ENCODE measurements at places on chromosomes 1 and 21.

DNA sequence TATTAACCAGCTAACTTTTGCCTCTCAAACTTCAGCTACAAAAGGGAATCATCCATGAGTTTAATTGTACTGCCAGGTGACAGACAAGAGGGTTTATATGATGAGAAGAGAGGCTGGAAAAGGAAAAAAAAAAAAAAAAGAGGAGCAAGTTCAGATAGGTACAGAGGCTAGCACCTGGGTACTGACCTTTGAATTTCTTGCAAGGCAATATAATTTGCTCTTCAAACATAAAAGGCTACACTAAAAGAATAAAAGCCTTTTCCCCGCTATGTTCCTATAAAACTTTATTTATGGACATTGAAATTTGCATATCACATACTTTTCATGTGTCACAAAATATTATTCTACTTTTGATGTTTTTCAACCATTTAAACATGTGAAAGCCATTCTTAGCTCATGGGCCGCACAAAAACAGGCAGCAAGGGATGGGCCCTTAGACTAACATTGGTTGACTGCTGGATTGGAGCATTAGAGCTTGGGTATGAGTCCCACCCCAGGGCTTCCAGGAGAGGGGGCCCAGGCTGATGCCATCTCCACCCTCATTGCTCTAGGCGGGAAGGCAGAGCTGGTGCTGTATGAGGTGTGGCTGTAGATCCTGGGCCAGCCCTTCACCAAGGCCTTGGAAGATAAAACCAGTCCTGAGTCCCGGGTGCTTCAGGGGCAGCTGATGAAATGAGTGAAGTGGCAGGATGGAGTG lies 44.3 kb downstream of the ATP1B1 start:
- no peak for DNase-seq

DNA sequence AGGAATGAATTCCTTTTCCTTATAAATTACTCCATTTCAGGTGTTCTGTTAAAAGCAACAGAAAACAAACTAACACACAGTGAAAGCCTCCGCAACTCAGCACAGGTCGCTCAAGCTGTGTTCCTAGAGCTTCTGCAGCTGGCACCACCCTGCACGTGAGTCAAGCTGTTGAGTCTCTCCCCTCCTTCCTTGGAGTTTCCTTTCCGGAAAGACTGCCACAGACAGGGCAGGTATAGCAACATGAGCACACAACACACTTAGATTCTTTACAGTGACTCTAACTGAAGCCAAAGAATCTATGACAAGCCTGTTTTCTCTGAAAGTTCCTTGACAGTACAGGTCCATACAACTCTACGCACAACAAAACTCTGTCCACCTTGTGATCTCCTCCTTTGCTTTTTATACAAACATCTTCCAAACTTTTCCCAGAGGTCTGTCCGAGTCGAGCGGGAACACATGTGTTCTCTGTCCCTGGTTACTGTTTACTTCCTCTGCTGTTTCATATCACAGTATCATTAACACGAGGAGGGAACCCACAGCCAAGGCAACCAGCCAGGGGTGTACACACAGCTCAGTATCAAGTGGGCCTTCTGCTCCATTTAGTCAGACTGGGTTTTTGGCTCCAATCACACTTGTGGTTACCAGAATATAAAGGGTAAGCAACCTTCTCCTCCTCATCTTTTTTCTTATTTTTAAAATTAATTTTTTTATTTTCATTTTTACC lies 38.7 kb upstream of the DESI2 start:
- no peak for DNase-seq

GRCh38 chr1:223700388-223700918 lies 11.9 kb upstream of the CAPN2 start:
- DNase-seq = no peak

DNA sequence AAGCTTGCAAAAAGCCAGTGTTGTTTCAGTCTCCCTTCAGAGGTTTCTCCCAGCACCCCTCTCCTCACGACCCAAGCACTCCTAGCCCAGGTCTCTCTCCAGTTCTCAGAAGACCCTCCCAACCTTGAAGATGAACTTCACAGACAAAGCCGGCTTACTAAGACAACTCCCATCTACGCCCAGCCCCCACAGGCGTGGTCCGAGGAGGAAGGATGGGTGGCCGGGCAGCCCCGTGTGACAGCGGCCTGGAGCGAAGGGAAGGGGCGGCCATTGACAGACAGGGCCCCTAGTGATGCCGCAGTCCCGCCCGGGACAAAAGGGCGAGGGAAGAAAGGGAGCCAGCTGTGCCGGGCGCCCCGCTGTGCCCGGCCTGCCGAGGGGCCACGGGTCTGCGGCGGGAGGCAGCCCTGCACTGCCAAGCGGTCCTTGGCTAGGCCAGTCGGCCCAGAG lies 6.9 kb downstream of the PAX7 start:
- DNase-seq = no peak

DNA sequence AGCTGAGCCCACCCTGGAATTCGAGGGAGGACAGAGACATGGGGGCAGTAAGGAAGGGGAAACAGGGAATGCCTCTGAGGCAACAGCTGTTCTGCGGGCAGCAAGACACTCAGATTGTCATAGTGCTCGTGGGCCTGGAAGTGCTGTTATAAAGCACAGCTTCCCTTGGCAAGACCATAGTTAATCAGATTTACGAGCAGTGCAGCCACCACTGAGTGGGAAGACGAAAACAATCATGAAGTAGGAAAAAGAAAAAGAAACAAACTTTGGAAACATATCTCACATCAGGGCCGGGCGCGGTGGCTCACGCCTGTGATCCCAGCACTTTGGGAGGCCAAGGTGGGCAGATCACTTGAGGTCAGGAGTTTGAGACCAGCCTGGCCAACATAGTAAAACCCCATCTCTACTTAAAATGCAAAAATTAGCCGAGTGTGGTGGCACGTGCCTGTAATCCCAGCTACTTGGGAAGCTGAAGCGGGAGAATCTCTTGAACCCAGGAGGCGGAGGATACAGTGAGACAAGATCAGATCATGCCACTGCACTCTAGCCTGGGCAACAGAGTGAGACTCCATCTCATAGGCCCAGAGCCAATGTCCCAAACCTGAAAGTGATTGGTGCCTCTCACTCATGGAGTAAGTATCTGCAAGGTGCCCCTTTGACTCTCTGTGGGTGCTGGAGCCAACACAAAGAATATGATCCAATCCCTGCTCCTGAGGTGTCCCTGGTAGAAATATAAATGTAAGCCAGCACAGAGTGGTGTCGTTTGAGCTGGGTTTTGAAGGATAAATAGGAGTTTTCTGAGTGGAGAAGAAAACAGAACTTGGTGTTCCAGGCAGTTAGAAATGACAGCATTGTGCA lies 55.6 kb upstream of the GPR153 start:
- DNase-seq = no peak
